ENCODE measurements at places on chromosomes 1 and 21. TPM values are rescaled to one million over a fixed set of nuclear protein-coding genes. Genes with fewer than 3 reads are reported as not detected.

- DNase-seq = no peak
These were observed 131.5 kb downstream of the LMX1A start for GRCh38 chr1:165225062-165225461.

CELA2B gene
- total RNA-seq = not detected

- DNase-seq = no peak
These were observed 20.6 kb downstream of the ETNK2 start for GRCh38 chr1:204130981-204131892.

GRCh38 chr1:15151377-15151806 is 2.2 kb upstream of the TMEM51 start:
- DNase-seq = no peak

GRCh38 chr1:88892357-88892877 is 1.1 kb upstream of the GTF2B start:
- DNase-seq = no peak

LMOD1 gene
- total RNA-seq = 0.14 TPM

DNA sequence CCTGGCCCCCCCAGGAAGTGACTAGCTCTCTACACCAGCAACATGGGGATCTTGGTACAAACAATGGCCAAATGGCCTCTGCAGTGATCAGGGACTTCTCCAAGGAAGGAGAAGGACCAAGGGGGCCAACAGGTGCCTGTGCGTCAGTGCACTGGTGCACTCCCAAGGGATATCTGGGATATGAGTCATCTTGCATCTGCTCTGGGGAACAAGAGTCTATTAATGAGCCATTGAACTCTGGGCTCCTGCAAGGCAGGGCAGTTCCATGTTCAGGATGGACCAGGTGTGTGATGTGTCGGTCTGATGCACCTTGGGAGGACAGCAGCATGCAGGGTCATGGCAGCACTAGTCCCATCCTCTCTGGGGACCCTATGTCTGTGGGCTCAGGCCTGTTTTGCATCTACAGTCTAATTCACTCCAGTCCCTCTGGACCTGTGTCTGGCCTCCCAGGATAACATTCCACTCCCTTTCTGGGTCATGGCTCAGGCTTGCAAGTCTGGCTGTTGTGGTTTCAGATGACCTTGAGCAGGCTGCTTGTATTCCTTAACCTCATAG is 125.3 kb downstream of the TRABD2B start:
- DNase-seq = no peak

- DNase-seq = peak; percentile 55
These were observed 55.6 kb downstream of the NKAIN1 start for GRCh38 chr1:31183927-31184554.

DNA sequence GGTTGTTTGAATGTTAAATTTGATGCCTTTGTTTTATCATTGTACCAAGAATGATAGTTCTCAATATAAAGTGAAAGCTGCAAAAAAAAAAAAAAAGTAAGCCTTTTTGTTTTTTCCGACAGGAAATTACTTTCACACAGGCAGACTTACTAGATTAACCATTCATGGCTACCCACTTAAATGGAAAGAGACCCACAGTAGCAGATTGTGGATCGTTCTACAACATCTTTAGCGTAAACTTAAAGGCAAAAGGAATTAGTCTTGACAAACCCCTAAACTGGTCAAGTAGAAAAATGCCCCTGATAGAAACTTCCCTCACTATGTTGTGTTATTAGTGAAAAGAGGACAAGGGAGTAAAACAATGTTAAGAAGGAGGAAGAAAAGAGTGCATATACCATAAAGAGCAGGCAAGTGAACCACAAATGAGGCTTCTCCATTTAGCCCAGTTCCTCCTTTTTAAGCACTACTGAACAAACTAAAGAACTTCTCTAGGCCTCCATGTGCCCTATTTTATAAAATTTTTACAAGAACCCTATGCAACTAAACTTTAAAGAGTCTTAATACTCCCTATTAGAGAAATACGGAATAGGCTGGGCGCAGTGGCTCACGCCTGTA is 1560.3 kb downstream of the MRPL39 start:
- DNase-seq = no peak

LAX1 gene
- total RNA-seq = 0.67 TPM

DNA sequence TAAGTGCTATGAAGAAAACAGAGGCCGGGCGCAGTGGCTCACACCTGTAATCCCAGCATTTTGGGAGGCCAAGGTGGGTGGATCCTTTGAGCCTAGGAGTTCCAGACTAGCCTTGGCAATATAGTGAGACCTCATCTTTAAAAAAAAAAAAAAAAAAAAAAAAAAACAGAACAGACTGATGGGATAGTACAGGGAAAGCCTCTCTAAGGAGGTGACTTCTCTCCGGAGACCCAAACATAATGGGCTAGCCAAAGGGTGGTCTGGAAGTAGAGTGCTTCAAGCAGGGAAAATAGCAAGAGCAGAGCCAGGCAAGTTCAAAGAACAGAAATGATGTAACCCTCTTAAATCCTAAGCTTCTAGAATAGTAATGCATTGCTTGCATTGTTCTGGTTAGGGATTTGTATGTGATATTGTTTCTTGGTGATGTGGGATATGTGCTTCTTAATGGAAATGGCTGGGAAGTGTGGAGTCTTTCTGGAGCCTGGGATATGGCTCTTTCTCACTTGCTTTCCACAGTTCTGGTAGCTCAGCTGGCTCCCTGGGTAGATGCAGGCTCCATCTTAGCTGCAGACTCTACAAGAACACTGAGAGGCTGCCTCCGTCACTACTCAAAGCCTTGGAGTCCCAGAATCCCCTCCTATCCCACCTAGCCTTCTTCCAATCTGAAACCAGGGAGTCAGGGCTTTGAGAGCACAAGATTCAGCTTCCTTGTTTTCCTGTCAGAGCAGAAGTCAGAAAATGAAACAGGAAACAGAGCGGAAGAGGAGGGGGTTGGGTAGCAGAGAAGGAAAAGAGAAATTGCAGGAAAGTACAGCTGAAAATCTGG is 1.9 kb upstream of the PIGV start:
- no peak for DNase-seq

- no peak for DNase-seq
These were observed 9.6 kb downstream of the COL18A1 start for GRCh38 chr21:45414396-45415187.

- no peak for DNase-seq
These were observed 26.5 kb upstream of the ITLN1 start for GRCh38 chr1:160911441-160911840.

DNA sequence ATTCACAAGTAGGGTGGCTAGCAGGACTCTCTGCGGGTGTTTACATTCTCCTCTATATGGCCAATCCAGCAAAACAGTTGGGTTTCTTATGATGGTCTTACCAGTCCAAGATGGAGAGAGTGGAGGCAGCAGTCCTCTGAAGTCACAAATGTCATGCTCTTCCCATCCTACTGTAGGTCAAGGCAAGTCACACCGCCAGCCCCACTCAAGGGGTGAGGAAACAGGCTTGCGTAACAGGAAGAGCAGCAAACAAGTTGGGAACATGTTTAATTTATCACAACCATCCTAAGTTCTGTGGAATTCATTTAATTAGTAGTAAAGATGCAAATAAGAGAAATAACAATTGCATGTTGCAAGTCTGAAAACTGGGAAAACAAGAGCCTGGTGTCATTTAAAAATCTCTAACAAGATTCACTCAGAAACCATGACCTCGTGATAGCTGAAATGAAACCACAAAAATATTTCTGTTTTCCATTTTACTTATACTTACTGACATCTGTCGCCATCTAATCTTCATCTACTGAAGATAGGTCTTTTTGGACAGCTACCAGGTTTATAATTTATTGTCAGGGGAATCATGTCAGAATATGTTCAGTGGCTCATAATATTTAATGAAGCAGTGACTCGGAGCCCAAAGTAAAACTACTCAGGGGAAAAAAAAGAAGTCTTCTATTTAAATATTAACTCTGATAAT is 349.1 kb upstream of the FMN2 start:
- no peak for DNase-seq

DNA sequence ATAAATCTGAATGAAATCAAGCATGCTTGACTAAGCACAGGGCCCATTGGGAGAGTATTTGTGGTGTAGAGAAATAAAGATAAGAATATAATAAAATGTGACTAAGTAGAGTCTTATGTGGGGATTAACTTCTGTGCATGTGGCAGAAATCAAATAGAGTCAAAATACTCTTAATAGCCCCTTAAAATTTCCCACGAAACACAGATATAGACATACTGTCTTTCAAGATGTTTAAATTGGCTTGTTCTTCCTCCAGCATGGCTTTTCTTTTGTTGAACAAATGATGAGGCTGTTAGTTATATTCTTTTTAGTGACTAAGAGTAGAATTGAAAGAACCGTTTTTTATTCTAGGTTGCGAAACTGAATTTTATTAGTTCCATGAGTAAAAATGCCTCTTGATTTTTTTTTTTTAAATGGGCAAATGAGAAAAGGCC is 112.3 kb downstream of the RPS6KC1 start:
- no peak for DNase-seq

DNA sequence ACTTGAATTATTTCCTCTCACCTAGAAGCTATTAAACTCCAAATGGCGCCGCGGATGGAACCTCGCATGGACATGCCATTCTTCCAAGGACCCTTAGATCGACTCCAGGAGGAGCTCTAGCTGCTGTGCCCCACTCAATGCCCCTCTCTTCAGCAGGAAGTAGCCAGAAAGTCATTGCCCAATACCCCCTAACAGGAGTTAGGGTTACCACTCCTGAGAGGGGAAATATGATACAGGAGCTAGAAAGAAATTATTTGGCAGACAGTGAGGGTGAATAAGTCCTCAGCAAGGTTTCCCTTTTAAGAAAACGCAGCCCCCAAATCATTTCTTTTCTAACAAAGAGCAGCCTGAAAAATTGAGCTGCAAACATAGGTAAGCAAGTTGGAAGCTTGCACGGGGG is 28.6 kb downstream of the TFB2M start:
- no peak for DNase-seq

MATN1 gene
- not detected for total RNA-seq

RAB25 gene
- 0.67 TPM for total RNA-seq

- no peak for DNase-seq
These were observed 328.2 kb upstream of the CHRM3 start for GRCh38 chr1:239058190-239058589.

GRCh38 chr1:231590453-231591198 is 36.0 kb upstream of the DISC1 start:
- DNase-seq = peak; percentile 49

GRCh38 chr21:42373196-42373907 is 7.0 kb upstream of the TFF1 start:
- no peak for DNase-seq

GRCh38 chr1:234372011-234372757 is 1.1 kb upstream of the COA6 start:
- no peak for DNase-seq

DNA sequence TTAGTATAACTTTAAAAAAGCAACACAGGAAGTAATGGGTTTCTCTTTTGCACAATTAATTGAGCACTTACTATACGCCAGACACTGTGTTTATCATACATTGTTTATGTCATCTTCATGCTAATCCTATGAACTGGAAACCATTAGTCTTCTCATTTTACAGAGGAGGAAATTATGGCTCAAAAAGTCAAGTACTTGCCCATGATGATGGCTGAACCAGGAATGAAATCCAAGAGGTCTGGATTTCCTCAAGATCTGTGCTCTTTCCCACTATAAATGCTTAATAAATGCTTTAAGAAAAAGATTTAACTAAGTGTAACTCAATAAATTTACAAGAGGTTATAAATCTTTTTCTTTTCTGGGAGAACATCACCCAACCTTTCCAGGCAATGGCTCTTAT is 303.7 kb upstream of the RRP15 start:
- no peak for DNase-seq

SLAMF7 gene
- total RNA-seq = 1.0 TPM

DNA sequence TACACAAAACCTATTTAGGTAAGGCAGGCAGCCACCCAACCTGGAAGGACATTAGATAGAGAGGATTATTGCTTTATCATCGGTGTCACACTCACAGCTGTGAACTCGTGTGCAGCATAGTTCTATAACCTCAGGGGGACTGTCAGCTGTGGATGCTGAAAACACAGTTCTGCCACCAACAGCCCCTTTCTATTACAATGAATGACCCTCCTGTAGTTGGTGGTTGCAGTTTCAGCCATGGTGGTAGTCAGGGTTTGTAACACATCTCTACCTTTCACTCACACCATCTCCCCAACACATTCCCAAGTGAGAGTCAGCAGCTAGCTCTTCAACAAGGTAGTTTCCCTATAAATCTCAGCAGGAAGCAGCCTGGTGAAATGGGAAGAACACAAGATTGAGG is 136.8 kb downstream of the ZC3H11B start:
- no peak for DNase-seq

- no peak for DNase-seq
These were observed 659.9 kb upstream of the RGS18 start for GRCh38 chr1:191498318-191498717.

CLCA4 gene
- total RNA-seq = not detected

DNA sequence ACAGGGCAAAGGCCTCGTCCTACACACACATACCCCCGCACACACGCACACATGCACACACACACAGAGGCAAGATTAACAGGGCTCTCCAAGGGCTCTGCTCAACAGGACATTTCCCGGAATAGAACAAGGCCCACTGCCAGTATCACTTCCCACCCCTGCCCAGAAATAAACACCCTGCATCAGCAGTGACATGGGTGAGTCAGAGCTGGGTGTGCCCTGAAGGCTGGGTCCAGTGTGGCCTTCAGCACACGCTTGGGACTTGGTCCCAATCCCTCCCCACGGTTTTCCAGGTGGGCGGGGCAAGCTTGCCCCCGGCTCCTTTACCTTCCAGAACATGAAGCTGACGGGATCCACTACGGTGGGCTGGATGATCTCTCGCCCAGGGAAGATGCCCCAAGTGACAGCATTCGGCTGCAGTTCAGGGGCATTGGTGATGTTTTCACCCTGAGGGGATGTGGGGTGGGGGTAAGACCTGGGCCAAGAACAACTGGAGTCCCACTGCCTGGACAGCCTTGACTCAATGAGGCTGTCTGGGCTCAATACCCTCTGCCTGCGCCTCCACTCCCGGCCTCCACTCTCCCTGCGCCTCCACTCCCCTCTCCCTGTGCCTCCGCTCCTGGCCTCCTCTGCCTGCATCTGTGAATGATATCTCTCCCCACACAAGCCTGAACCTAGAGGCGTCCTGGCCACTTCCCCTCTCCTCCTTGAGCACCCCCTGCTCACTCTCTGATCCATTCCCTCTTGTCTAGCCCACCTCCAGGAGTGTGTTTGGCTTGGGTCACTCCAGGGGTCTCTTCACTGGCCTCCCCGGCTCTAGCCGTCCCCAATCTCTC is 14.7 kb downstream of the MTHFR start:
- no peak for DNase-seq

PROK1 gene
- not detected for total RNA-seq

SMCP gene
- not detected for total RNA-seq

Data from liver (tissue), 10 donors.